ENCODE measurements at places on chromosomes 3 and 15. TPM values are rescaled to one million over a fixed set of nuclear protein-coding genes. Genes with fewer than 3 reads are reported as not detected.

Gene TMEM158
- total RNA-seq: 15.3 TPM

Gene TF
- 3.9 TPM for total RNA-seq

Gene IFT57
- 32.0 TPM for total RNA-seq

Gene SST
- not detected for total RNA-seq

Gene ATP13A5
- total RNA-seq: not detected

Gene OCA2
- 0.32 TPM for total RNA-seq

Gene TIMP4
- 13.0 TPM for total RNA-seq

Gene DPPA2
- not detected for total RNA-seq

Gene CHRNA5
- 30.9 TPM for total RNA-seq

Measured in A549 treated with GW870086 at 1 μM for 4 hours (cell line).